COLO829 (cell line): ENCODE measurements at places on chromosomes 1 and 21.

DNA sequence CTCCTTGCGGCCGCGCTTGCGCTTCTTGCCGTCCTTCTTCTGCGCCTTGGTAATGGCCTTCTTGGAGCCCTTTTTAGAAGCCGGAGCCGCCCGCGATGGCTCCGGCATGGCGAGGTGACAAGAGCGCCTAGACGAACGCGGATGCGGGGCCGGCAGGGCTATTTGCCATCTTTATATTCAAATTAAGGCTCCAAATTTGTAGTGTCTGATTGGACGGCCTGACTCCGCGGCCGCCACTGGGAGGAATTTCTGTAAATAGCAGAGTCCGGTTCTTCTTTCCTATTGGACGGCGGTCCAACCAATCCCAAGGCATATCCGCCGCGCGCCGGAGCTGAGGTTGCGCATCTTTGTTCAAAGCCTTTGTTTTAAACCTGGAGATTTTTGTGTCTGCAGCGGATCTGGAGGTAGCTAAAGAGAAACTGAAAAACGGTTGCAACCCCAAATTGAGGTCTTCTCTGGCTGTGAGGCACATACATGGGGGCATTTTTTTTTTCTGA lies 22.6 kb upstream of the RNF187 start:
- peak; percentile 52 for DNase-seq

GRCh38 chr1:109788695-109789521 lies 25.2 kb upstream of the EPS8L3 start:
- DNase-seq: no peak

GRCh38 chr1:201309416-201309815 lies 26.1 kb downstream of the PKP1 start:
- DNase-seq: peak; percentile 85

GRCh38 chr1:115172270-115172669 lies 83.0 kb upstream of the TSPAN2 start:
- DNase-seq: no peak

GRCh38 chr1:225427235-225428067 lies at the start of gene LBR:
TSS of gene LBR (minus strand) at chr1:225428038. CDS start at chr1:225424075, 3,963 bp downstream.
- DNase-seq: no peak

GRCh38 chr1:85502625-85503083 lies 37.7 kb upstream of the DDAH1 start:
- peak; percentile 28 for DNase-seq

DNA sequence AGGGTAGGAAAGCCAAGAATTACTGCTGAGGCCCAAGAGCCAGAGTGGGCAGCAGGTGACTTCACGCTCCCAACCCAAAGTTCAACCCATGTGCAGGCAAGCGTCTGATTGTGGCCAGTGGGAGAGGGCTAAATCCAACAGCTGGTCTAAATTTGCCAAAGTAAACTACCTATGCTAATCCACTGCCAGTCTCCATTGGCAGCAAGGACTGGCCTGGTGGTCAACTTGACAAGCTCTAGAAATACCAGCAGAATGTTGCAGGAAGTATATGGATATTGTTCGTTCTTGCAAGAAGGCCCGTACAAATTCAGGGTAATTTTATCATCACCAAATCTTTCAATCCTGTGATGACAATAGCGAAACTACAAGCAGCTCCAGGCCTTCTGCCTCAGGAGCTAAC lies 1.5 kb downstream of the TMEM63A start:
- DNase-seq: no peak

DNA sequence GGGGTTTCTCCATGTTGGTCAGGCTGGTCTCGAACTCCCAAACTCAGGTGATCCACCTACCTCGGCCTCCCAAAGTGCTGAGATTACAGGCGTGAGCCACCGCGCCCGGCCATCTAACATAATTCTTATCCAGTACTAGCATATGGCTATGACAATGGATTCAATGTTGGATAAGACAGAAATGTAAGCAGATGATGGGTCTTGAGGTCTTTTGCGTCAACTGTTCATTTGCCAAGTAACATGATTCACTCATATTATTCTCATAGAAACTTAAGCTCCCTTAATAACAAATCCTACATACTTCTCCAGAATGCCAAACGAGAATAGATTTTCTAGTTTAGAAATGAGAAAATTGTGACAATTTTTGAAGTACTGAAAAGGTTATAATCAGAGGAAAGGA lies 170.3 kb downstream of the RGS7 start:
- no peak for DNase-seq

DNA sequence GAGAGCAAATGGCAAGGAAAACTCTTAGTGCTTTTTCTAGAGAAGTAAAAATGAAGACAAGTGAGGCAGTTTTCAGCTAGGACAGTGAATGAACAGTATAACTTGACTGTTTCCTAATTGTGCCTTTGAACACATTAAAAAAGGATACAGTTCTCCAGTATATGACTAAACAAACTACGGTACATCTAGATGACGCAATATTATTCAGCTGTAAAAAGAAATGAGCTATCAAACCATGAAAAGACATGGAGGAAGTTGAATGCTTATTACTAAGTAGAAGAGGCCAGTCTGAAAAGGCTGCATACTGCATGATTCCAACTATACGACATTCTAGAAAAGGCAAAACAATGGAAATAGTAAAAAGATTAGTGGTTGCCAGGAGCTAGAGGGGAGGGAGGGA lies 206.3 kb downstream of the SIPA1L2 start:
- DNase-seq: no peak

GRCh38 chr1:41773842-41774241 lies 144.9 kb downstream of the HIVEP3 start:
- no peak for DNase-seq

- no peak for DNase-seq
Observed at GRCh38 chr21:44738621-44739020, 27.2 kb upstream of the TSPEAR start.

GRCh38 chr1:150955280-150955679 lies 19.4 kb downstream of the CERS2 start:
- no peak for DNase-seq

DNA sequence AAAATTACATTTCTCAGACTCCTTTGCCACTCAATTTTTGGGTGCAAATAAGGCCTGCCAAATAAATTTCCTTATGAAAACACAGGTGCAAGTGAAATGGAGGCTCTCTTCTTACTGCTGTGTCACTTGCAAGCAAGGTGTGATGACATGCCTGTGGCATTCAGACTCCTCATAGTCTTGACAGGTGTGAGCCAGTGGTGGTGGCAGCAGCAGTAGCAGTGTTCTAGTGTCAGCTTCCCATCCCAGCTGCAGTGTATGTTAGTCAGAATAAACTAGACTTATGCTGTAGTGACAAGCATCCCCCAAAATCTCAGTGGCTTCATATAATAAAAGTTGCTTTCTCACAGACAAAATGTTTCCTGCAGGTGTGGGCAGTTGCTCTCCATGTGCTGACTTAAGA lies 3.8 kb upstream of the EEIG2 start:
- no peak for DNase-seq

DNA sequence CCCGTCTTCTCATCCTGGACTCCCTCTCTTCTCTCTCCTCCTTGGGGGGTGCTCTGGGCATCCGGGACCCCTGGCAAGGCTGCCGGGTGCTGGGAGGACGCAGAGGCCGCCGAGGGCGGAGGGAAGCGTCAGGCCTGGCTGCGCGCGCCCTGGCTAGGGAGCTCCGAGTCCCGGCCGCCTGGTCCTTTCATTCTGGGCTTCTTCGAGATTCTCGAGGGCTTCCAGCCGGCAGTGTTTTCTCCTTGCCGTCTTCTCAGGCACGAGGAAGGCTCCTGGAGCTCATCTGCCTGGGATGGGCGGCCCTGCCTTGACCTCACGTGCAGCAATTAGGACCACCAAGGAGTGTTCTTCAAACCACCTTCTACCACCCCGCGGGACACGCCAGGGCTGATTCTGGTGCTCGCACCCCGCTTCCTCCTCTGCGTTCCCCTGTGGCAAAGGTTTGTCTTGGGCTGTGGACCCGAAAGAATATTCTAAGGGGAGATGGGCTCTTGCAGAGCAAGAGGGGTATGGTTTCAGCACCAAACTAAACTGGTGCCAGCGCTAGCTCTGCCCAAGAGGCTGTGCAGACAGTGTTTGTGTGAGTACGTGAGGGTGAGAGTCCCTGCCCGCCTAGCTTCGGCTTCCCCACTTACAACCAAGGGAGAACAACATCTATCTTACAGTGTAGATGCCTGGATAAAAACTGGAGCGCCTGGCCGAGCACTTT lies 36.5 kb downstream of the PIK3CD start:
- DNase-seq: no peak

- DNase-seq: no peak
Observed at GRCh38 chr21:25983745-25984144, 186.8 kb downstream of the APP start.

GRCh38 chr1:101051688-101052638 lies 26.4 kb upstream of the DPH5 start:
- DNase-seq: no peak

DNA sequence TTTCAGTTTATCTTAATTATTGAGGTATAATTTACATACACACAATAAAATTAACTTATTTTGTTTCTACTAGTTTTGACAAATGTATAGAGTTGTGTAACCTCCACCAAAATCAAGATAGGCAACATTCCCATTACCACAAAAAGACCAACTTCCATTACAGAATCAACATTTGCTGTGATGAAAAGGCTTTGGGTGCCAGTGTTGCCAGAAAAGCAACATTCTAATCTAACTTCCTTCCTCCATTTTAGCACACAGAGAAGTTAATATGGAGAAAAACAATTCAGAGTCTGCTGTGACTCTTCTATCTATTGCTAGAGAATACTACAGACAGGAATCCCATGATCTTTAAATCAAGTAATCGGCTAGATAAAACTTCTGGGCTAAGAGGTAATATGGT lies 245.3 kb downstream of the RERE start:
- no peak for DNase-seq
